ENCODE measurements at places on chromosomes 13 and 19.

GRCh38 chr13:41007744-41008128 is 11.4 kb downstream of the ELF1 start:
- no peak for DNase-seq

- no peak for DNase-seq
Measured at GRCh38 chr19:55909801-55910200, 22.3 kb downstream of the NLRP13 start.

- no peak for DNase-seq
Measured at GRCh38 chr13:114259974-114260373, 21.4 kb upstream of the UPF3A start.

- DNase-seq: no peak
Measured at GRCh38 chr19:14731200-14731599, 41.4 kb downstream of the ZNF333 start.

- no peak for DNase-seq
Measured at GRCh38 chr19:29565171-29565570, 39.4 kb downstream of the VSTM2B start.

DNA sequence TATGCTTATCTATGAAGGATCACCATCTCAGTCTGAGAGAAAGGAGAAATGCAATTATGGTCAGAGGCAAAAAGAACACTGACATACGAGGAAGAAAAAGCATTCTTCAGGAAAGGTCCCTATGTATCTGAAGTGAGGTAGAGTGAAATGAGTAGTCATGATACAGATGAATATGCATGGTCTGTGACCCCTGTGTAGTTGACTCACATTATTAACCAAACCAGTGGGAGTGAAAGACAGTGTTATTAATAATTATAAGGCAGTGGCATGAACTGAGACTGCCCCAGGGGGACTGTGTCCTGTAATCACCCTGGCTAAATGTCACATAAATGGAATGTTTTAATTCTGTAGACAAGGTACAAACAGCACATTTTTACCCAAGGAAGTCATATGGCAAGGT is 1320.2 kb upstream of the PCDH9 start:
- DNase-seq: no peak

- peak; percentile 67 for DNase-seq
Measured at GRCh38 chr13:30869491-30869890, 36.6 kb upstream of the MEDAG start.

DNA sequence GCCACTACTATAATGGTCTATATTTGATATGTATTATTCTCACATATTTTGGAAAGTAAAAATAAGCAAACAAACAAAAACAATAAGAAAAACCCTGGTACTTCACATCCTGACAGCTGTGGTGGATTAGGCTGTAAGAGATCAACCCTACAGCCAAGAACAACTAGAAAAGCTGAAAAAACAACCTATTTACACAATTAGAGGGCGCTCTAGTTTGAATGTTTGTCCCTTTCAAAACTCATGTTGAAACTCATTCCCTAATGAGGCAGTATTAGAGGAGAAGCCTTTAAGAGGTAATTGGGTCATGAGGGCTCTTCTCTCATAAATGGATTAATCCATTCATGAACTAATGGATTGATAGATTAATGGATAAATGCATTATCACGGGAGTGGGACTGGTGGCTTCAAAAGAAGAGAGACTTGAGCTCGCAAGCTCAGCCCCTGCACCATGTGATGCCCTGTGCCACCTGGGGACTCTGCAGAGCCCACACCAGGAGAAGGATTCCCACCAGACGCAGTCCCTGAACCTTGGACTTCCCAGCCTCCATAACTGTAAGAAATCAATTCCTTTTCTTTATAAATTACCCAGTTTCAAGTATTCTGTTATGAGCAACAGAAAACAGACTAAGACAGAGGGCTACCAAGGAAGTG is 733.9 kb upstream of the ARGLU1 start:
- DNase-seq: no peak

DNA sequence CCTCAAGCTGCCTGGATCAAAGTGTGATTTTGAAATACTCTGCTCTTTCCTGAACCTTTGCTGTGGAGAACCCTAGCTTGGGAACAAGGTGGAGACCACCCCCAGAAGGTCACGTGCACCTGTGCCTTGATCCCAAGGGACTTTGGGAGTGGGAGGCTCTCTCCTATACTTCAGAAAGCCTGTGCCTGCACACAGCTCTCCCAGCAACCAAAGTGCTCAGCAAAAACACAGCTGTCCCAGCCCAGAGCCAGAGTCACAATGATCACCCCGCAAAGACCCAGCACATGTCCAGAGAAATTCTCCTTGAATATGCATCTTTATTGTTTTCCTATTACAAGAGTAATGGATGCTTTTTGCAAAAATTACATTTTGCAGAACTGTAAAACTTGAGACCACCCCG is 43.4 kb downstream of the TNFRSF19 start:
- DNase-seq: no peak

GRCh38 chr19:12777217-12778016 is 2.1 kb upstream of the HOOK2 start:
- DNase-seq: peak; percentile 87

- DNase-seq: no peak
Measured at GRCh38 chr13:28510542-28510941, 15.6 kb upstream of the FLT1 start.

- no peak for DNase-seq
Measured at GRCh38 chr13:56687131-56687530, 453.6 kb upstream of the PRR20A start.

DNA sequence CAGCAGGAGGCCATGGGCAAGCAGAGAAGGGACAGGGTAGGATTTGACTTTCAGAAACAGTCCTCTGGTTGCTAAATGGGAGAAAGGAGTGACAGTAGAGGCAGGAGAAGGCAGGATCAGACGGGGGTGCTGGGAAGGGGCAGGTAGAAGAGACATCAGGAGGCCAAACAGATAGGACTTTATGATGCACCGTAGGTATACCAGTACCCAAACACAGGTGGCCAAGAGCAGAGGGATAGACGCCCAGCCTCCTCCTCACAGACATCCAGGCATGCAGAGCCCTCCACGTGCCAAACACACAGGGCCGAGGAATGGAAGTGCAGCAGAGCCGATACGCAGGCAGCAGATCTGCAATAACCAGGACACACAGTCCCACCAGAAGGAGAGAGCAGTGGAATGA is 1.3 kb upstream of the AXL start:
- DNase-seq: no peak

DNA sequence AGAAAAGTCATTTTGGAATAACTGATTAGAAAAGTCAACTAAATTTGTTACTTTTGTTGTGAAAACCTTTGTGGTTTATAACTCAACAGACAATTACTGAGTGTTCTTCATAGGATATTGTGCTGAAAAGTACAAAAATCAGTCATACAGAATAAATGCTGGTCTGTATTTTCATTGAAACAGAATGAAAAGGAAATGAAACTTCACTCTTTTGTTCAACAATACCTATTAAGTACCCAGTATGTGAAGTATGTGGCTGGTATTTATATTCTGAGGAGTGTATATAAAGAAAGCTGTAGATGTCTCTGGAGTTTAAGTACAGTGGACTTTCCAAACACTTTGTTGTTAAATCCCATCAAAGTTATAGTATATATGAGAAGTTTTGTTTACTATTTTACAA is 828.4 kb upstream of the ATXN8OS start:
- DNase-seq: no peak
